ENCODE measurements at places on chromosomes 16 and 17. TPM values are rescaled to one million over a fixed set of nuclear protein-coding genes. Genes with fewer than 3 reads are reported as not detected.

DNA sequence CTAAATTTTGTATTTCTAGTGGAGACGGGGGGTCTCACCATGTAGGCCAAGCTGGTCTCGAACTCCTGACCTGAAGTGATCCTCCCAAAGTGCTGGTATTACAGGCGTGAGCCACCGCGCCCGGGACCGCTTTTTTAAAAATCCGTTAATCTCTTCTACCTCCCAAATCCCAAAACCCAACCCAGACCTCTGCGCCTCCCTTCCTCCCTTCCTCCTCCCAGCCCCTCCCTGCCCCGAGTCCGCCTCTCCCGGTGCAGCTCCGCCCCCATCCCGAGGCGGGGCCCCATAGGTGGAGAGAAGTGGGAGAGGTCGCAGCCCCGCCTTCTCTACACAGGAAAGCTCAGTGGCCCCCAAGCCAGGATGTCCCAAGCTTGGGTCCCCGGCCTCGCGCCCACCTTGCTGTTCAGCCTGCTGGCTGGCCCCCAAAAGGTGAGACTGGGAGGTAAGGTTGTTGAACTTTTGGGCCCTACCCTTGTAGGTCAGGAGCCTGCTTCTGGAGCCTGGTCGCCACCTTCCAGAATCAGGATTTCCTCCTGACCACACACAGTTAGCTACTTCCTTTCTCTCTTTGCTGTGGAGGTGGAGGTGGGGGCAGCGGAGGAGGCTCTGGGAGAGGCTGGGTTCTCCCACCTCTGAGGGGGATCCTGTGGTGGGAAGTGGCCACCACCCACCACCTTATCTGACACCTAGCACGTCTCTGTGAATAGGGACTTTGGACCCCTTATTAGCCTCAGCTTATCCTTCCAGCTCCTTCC is at the start of gene TMEM92:
TMEM92 (plus strand) TSS at position 325 of the 755 bp plus-strand sequence; CDS start at position 361, 36 bp downstream.
- no peak for DNase-seq

GRCh38 chr17:2090804-2091534 is 36.1 kb downstream of the HIC1 start:
- no peak for DNase-seq

- DNase-seq = no peak
These were observed 623 bp downstream of the CACNA1G start for GRCh38 chr17:50560931-50561745.

DNA sequence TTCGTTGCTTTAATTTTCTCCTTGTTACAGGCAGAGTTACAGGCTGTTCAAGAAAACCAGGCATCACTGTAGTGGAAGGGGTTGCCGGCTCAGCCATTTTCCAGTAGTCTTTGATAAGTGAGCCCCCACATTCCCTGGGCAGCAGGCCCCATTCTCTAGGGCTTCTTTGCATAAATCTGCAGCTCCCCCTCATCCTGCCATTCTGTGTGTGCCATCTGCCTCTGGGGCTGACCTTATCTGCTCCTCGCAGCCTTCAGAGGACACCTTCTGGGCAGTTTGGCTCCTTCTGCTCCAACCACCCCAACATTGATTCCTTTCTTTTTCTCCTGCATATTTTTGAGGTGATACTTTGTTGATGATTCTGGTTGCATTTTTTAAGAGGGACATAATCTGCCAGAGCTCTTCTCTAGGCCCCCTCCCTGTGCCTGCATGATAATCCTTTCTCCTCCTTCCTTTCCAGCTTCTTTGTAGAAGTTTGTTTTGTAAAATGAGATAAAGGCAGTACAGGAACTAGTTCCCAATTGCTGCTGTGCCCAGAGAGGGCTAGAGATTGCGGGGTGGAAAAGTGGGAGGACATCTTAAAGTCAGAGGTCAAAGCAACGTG is 17.1 kb downstream of the RND2 start:
- DNase-seq = no peak

GRCh38 chr17:66507103-66507923 is 204.9 kb downstream of the PRKCA start:
- no peak for DNase-seq

- no peak for DNase-seq
These were observed 29.4 kb upstream of the ATP2A3 start for GRCh38 chr17:3993493-3994220.

GRCh38 chr17:59763861-59764260 is 56.4 kb downstream of the VMP1 start:
- DNase-seq = no peak

DNA sequence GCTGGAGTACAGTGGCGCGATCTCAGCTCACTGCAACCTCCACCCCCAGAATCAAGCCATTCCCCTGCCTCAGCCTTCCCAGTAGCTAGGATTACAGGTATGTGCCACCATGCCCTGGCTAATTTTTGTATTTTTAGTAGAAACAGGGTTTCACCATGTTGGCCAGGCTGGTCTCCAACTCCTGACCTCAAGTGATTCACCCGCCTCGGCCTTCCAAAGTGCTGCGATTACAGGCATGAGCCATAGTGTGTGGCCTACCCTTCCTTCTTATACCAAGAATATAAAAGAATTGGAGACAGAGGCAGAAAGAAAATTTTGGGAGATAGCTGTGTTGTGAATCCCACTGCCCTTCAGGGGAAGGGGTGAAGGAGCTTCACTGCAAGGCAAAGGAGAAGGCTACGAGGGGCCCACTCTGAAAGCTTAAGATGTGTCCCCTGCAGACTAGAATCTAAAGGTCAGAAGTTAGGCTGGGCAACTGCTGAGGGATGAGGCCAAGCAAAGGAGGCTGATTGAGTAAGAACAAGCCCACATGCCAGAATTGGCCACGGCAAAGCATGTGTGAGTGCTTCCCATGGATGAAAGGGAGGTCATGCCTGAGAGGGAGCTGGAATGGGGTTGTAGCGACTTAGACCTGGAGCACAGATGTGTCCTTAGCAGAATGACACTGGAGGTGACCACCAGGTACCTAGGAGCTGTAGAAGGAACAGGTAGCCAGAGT is 8.4 kb upstream of the CRYBA1 start:
- no peak for DNase-seq

GRCh38 chr17:17890773-17891759 is 54.3 kb upstream of the SREBF1 start:
- peak; percentile 23 for DNase-seq

DNA sequence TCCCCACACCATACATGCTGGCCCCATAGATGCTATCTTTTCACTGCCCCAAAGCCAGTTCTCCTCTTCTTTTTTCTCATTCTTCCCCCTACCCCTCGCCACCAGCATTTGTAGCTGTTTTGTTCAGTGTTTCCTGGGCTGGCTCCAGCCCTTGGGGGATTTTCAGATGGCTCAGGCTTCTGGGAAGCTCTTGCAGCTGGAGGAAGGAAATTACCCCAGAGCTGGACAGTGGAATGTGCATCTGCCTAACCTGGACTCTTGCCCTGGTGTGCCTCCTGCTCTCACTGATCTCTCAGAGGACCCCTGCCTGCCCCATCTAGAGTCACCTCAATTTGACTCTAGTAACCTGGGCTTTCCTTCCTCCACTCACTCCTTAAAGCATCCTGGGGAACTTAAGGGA is 82.8 kb downstream of the MYH13 start:
- DNase-seq = no peak

GRCh38 chr16:14492614-14493013 is 137.4 kb downstream of the PARN start:
- no peak for DNase-seq

- no peak for DNase-seq
These were observed 1.3 kb downstream of the PRPSAP2 start for GRCh38 chr17:18859256-18859655.

DNA sequence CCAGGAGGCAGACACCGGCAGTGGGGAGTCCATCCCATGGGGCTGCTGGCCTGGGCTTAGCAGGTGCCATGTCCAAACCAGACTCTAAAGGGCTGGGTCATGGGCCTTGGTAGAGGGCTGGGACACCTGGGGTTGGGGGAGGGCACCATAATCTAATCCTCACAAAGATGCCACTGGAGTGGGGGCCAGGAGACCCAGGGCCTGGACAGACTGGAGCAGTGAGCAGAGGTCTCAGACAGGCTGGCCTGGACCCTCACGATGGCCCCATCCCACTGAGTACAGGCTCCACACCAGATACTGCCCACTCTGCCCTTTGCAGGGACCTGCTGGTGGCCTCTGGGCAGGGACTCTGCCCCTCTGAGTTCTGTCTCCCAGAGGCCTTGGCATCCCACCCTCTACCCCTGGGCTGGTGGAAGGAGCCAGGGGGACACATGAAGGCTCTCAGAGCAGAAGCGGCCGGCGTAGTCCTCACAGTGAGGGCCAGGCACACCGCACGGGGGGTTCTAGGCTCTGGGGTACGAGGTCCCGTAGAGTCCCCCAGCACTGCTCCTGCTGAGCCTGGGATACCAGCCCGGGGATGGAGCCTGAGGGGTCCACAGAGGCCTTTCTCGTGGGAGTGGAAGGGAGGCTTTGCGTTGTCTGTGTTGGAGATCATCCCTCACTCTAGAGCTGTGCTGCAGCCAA is 10.0 kb upstream of the SRRM2 start:
- DNase-seq = no peak

DNA sequence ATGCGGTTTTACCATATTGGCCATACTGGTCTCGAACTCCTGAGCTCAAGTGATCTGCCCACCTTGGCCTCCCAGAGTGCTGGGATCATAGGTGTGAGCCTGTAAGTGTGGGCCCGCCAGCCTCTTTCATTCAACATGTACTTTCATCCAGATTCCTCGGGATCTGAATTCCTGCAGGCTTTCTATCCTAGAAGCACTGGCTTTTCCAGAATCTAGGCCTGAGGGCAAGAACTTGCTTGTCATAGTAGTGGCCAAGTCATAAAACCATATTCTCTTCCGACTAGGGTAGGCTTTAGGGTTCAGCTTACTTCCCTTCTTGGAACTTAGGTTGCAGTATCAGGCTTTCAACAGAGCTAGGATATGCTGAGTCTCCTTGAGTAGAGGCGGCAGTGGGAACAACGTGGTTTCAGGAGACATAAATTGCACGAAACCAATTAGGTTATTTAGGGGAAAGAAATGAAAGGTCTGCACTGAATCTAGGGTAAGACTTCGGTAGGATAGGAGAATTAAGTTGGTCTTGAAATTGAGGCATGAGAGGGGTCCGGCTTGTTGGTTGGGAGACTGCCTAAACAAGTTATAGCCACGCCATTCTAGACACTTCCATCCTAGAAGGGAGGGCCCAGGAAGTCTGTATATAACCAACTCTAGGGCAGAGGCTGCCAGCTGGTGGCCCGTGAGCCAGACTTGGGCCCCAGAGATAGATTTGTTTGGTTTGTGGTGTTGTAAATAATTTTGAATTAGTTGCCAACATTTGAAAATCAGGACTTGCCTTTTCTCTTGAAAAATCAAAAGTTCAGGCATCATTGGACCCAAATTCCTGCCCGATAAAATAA is 15.6 kb downstream of the SLC7A6 start:
- no peak for DNase-seq

DNA sequence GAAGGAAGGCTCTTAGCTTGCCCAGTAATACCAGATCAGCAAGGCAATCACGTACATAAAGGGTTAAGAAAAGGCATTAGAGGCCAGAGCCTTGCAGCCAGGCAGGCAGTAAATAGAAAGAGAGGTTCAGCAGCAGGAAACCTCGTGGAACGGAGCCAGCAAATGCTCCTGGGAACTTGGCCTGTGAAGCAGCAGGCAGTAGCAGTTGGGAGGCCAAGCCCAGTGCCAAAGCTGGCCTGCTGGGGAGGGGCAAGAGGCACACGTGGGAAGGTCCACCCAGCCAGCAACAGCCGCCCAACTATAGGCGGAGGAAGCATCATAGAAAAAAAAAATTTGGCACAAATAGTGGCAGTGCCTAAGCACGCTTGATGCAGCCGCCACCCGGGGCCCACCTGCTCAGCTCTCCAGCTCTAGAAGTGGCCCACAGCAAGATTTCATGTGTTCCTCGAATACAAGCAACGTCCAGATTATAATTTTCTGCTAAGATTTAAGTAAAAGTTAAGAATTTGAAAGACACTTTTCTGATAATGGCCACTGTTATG is 2339.5 kb downstream of the TP53TG3F start:
- no peak for DNase-seq

DNA sequence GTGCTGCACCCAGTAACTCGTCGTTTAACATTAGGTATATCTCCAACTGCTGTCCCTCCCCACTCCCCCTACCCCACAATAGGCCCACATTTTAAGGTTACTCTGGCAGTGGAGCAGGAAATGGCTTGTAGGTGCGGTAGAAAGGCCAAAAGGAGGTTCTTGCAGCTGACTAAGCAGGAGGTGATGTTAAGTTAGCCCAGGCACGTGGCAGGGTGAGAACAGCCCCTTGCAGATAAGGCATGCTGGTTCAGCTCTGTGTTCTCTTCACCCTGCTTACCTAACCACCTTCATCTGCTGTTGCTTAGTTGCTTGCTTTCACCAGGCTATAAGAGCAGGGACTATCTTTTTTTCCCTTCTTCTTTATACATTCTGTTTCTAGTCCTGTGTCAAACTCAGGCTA is 1082.8 kb upstream of the RBFOX1 start:
- no peak for DNase-seq

DNA sequence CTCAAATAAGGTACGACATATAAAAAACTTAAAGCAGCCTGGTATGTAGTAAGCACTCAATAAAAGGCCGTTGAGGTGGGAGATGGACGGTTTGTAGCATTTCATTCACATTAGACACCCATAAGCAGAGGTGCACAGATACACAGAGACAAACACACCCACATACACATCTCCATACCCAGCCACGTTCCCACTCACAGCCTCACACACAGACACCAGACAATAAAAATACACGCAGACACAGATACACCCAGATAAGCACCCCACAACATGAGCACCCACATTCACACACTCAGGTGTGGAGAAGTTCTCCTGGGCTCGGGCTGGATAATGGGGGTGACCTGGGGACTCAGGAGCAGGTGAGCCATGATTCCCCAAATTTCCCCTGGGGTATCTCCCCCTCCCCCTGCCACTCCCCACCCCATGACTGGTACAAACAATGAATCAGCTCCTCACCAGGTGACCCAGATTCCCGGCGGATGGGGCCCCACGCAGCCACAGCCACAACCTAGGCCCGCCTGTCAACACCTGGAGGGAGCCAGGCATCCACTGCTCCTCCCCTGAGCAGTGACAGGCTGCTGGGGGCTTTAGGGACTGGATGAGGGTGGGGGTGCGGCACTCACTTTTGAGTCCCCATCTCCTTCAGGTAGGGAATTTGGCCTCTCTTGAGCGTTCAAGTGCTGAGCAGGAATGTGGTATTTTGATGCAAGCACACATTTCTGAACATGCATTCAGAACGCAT is 2.7 kb downstream of the DLX3 start:
- no peak for DNase-seq

DNA sequence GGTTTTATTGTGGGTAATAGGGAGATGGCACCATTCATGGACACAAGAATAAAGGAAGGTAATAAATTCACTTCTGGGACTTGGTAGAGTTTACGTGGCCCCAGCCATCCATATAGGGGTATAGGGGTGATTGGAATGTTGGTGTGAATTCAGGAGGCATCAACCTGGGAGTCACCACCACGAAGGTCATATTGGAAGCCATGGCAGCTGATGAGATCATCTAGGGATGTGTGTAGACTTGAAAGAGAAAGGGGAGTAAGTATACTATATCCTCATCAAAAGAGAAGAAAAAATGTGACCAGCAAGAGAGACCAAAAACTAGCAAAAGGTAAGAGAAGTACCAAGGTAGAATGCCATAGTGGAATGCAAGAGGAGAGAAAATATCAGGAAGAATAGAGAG is 26.6 kb upstream of the GINS3 start:
- DNase-seq = no peak

- no peak for DNase-seq
These were observed 141.8 kb downstream of the PITPNC1 start for GRCh38 chr17:67518876-67519275.

HSPB9 gene
- total RNA-seq = 0.40 TPM

EVPLL gene
- not detected for total RNA-seq

PRDM7 gene
- not detected for total RNA-seq

CCDC40 gene
- total RNA-seq = 23.8 TPM

TLCD1 gene
- 6.3 TPM for total RNA-seq

MYLK3 gene
- 1.0 TPM for total RNA-seq

MRPL28 gene
- total RNA-seq = 80.4 TPM

SNN gene
- 89.4 TPM for total RNA-seq

C1QL1 gene
- 7.1 TPM for total RNA-seq

All from neural crest cell (in vitro differentiated cells).